ENCODE measurements at places on chromosomes 13 and 19. TPM values are rescaled to one million over a fixed set of nuclear protein-coding genes. Genes with fewer than 3 reads are reported as not detected.

The C19orf33 gene
- total RNA-seq = not detected

The ATP4B gene
- total RNA-seq = not detected

The LRFN3 gene
- total RNA-seq = 3.6 TPM

The CDX2 gene
- total RNA-seq = not detected

The TMEM59L gene
- total RNA-seq = not detected

The ZC3H4 gene
- total RNA-seq = 21.9 TPM

The LNX2 gene
- total RNA-seq = 12.8 TPM

The PEG3 gene
- total RNA-seq = 0.68 TPM

The CEACAM19 gene
- 0.85 TPM for total RNA-seq

The PPM1N gene
- total RNA-seq = 0.60 TPM

The ERCC2 gene
- total RNA-seq = 24.5 TPM

- no peak for DNase-seq
Measured at GRCh38 chr19:56837492-56838023, 3.0 kb downstream of the PEG3 start.

- DNase-seq = no peak
Measured at GRCh38 chr19:40378509-40378908, 11.5 kb downstream of the HIPK4 start.

DNA sequence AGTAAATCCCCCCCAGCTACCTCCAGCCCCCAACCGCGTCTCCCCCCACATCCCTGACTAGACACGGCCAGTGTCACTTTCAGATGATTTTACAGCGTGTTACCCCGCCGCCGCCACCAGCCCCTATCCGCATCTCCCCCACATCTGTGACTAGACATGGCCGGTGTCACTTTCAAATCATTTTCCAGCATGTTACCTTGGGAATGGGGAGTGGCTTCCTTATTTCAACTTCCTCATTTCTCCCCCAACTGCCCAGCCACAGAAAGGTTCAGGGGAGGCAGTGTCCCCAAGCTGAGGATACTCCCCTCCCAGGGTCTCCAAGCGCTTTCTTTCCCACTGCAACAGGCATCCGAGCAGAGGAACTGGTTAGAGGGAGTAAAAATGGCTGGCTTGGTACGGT, 18.4 kb downstream of the ADGRL1 start:
- no peak for DNase-seq

- DNase-seq = no peak
Measured at GRCh38 chr13:41674246-41674645, 216.9 kb downstream of the RGCC start.

- DNase-seq = no peak
Measured at GRCh38 chr19:12425236-12425887, 15.5 kb downstream of the ZNF443 start.

GRCh38 chr19:38913958-38914357, 2.0 kb upstream of the CCER2 start:
- no peak for DNase-seq

- DNase-seq = peak; percentile 90
Measured at GRCh38 chr19:16398530-16399249, 73.1 kb downstream of the EPS15L1 start.

DNA sequence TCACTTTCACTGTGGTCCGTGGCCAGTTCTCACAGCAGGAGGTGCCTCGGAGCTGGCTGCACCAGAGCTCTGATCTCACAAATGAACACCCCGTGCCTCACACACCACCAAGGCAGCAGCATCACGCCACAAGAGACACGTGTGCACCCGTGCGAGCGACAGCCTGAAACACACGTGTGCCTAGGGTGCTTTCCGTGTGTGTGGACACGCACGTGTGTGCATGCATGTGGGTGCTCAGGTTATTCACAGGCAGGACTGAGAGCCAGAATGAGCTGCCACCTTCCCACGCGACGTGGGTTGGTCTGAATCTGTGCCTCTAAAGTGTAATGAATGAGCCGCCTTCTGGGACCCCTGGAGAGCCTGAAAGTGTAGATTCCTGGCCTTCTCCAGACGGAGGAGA, 67.6 kb upstream of the C13orf46 start:
- no peak for DNase-seq

DNA sequence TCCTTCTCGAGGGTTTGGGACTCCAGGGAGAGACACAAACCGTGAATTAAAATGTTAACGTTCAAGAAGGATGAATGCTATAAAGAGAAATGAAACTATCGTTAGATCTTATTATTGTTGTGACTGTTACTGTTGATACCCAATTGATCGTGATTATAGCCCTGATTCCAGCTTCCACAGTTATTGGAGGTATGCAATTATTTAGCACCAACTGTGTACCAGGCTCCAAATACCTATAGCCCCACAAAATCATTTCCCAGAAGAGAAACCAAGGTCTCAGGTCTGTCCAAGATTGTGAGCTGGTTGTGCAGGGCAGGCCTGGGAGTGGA, 30.1 kb upstream of the NFIC start:
- no peak for DNase-seq

GRCh38 chr19:16435238-16435917, 36.4 kb downstream of the EPS15L1 start:
- peak; percentile 78 for DNase-seq

DNA sequence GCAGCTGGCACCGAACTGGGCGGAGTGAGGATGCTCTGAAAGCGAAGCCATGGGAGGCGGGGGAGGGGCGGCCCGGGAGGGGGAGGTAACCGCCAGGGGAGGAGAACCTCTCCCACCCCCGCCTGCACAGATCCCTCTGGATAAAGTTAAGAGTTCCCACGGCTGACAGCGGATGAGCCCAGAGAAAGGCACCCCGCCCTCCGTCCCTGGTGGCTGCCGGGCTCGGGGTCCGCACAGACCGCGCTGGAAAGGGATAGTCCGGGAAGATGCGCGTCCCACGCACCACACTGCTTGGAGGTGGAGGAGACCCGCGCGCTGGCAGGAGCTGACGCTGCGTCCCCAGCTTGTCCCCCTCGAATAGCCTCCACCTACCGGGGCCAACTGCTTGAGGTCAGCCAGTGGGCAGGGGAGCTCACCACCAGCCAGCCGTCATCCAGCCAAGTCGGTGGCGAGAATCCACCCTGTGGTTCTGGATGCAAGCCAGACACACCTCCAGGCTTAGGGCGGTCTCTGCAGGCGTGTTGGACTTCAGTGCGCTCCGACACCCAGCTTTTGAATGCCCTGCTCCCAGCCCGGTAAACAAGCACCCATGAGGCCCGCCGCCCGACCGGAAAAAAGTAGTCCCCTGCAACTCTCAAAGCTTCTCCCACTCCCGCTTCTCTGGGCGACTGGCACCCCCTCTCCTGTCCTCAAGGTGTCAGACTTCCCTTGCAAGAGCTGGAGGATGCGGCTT, at the start of gene TRPC4:
TSS of gene TRPC4 (minus strand) at position 17 of the 733 bp plus-strand sequence. CDS start 86,439 bp downstream, outside the sequence.
- no peak for DNase-seq

DNA sequence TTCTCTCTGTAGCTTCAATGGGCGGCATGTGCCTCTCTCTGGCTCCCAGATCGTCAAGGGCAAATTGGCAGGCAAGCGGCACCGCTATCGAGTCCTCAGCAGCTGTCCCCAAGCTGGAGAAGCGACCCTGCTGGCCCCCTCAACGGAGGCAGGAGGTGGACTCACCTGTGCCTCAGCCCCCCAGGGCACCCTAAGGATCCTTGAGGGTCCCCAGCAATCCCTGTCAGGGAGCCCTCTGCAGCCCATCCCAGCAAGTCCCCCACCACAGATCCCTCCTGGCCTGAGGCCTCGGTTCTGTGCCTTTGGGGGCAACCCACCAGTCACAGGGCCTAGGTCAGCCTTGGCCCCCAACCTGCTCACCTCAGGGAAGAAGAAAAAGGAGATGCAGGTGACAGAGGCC, 1.7 kb downstream of the POLR1G start:
- no peak for DNase-seq

GRCh38 chr19:3606174-3606689, 443 bp downstream of the TBXA2R start:
- no peak for DNase-seq

DNA sequence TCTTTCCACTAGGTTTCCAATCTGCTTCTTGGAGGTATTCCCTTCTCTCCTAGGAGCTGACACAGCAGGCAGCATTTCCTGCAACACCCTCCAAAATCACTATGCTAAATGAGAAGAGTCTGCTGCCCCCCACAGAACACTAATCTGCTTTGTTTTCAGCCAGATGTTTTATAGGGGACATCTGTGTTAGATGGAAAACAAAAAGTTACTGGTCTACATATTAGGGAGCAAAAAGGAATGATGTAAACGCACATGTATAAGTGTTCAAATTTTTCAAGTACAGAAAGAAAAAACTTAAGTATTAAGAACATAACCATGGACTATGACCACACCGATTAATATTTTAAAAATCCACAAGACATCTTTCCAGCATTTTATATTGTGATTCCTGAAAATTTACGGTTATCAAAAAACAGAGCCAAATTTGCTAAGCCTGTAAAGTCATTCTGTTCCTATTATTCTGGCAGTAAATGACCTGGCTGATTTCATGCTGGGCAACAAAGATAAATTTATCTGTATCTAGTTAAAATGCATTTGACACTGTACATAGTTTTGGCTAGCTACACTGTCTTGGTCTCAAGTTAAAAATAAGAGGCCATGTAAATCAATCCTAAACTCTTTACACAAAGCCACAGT, 63.3 kb downstream of the DCLK1 start:
- no peak for DNase-seq

DNA sequence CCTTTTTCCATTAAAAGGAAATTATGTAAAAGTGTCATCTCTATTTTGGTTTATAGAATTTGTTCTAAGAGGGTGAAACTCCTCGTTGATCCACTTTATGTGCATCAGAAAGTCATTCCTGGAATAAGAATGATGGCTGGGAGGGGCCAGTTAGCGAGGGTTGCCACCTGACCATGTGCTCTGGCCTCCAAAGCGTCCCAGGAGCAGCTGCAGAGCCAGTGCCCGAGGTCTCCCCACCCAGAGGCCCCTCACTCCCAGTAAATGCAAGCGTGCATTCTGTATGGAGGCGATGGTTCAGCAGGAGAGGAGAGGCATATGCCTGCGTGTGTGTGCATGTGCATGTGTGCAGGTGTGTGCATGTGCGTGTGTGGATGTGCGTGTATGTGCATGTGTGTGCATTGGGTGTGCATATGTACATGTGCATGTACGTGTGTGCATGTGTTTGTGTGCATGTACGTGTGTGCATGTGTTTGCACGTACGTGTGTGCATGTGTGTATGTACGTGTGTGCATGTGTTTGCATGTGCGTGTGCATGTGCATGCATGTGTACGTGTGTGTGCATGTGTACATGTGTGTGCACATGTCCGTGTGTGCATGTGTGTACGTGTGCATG, 345.8 kb downstream of the TEX29 start:
- DNase-seq = no peak

Measured in dermis blood vessel endothelial cell (primary cell).